ENCODE measurements at places on chromosomes 3 and 15.

DNA sequence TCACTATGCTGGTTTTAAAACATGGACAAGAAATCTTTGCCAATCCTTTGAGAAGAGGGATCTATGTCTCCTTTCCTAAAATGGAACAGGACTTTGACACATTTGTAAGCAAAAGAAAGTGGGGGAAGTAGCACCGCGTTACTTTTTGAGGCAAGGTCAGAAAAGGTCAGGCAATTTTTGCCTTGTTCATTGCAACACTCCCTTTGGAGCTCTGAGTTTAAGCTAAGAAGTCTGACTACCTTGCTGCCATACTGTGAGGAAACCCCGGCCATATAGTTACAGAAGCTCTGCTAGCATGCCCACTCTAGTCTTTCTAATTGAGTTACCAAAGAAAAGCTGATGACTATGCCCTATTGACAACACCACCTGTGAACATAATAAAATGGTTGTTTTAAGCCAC is 1.4 kb downstream of the FAM227B start:
- no peak for DNase-seq

GRCh38 chr3:152834191-152834775 is 648 bp upstream of the P2RY1 start:
- DNase-seq, result no peak

GRCh38 chr15:80523746-80524145 is 119.6 kb downstream of the ARNT2 start:
- DNase-seq, result no peak

GRCh38 chr3:24853685-24854490 is 359.2 kb upstream of the THRB start:
- DNase-seq, result no peak

Data from PC-9 (cell line).